ENCODE measurements at places on chromosomes 3 and 15.
A peak's percentile ranks its signal among the peaks of the same experiment; 100 is the strongest.

DNA sequence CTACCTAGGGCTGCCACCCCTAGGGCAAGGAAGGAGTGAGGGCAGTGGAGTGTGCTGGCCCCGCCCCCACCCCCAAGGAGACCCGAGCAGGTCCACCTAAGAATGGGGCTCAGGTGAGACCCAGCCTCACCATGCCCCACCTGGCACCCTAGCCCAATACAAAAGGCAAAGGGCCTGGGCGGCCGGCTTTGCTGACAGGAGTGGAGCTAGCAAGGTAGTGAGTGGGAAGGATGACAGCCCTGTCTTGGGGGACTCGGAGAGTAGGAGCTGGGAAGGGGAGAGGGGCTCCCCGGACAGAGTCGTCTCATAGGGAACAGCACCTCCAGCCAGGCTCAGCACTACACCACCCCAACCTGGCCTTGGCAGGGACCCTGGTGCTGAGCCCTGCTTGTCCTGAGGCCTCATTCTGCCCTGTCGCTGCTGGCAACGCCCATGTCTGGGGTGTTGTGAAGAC lies 12.1 kb downstream of the C15orf39 start:
- DNase-seq = no peak

GRCh38 chr3:126569390-126569975 lies 10.8 kb upstream of the C3orf22 start:
- DNase-seq = no peak

DNA sequence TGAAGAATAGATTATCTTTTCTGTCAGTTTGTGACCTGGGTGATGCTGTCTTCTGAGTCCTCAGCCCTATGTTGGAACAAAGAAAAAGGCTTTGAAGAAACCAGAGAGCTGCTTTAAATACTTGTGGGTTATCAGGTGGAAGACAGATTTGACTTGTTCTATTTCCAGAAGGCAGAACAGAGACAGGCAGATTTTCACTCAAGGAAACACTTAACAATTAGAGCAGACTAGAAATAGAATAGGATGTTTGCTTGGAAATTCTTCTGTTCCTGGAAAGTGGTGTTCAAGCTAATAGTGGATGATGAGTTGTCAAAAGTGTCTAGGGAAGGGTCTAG lies 219.4 kb downstream of the UBE2E2 start:
- no peak for DNase-seq

DNA sequence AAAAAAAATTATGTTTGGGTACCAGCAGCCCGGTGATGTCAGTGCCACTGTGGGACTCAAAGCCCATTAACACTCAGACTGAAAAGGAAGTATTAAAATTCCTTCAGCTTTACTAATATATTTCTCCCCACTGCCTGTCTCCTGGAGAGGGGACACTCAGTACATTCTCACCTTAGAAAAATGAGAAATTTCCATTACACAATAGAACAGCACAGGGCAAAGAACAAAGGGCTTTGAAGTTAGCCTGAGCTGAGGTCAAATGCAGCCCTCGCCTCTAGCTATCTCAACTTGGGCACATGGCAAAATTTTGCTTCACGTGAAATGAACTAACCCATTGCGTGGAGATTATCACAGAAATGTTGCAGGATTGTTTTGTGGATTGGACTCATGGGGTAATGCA lies 80.8 kb downstream of the RARB start:
- DNase-seq = no peak

- DNase-seq = no peak
These were observed 3.6 kb downstream of the ONECUT1 start for GRCh38 chr15:52786436-52787122.

DNA sequence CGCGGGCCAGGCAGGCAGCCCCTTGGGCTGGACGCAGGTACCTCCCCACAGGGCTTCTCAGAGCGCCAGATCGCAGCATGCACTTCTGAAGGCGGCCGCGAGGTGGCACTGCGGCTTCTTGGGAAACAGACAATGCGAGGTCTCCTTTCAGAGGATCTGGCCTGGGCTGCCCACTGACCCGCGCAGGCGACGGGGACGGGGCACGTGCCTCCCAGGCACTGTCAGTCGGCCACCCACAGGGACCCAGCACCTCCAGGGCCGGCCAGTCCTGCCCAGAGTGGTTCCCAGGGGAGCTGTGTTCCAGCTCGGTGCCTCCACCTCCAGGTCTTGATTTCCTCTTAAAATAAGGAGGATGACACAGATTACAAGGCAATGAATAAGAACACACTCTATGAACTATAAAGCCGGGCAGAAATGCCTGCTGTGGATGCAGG lies 24.4 kb upstream of the TXNRD3 start:
- DNase-seq = peak; percentile 66

DNA sequence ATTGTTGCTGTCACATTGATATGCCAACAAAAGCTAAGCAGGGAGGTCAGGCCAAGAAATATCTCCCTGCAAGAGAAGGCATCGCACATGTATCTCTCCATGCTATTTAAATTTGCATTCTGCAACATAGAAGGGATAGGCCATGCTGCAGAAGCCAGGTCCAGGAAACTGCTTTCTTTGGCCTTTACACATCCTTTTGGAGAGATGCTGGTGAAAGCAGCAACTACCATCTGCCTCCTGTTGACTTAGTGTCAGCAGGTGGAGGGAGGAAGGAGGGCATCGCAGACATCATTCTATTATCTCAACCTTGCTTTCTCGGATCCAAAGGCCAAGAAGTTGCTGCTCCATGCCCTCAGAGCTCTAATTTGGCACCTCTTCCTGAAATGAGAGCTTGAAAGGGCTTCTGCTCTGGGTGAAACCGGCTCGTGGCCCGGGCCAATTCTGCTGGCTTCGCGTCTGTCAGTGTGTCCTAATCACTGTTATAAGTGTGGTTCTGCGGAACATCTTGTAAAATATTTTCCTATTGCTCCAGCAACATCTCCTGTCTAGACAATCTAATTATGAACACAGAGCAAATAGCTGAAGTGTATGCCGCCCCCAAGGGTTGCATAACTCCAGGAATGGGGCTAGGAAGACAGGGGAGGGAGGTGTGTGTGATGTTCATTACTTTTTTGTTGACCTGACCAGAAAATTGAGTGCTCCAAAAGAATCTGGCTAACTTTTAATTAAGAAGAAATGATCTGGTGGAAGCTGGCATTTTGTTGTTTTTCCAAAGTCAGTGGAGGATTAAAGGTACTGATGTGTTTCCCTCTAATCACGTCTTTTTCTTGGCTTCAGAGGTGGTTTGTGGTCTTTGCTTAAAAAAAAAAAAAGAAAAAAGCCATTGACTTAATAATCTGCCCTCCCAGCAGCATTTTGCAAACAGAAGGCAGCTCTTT lies 89.1 kb downstream of the TPRG1 start:
- DNase-seq = no peak

- DNase-seq = no peak
These were observed 261.4 kb downstream of the ZMAT3 start for GRCh38 chr3:178810181-178810580.

GRCh38 chr15:61091289-61091616 lies 137.8 kb downstream of the RORA start:
- DNase-seq = no peak

DNA sequence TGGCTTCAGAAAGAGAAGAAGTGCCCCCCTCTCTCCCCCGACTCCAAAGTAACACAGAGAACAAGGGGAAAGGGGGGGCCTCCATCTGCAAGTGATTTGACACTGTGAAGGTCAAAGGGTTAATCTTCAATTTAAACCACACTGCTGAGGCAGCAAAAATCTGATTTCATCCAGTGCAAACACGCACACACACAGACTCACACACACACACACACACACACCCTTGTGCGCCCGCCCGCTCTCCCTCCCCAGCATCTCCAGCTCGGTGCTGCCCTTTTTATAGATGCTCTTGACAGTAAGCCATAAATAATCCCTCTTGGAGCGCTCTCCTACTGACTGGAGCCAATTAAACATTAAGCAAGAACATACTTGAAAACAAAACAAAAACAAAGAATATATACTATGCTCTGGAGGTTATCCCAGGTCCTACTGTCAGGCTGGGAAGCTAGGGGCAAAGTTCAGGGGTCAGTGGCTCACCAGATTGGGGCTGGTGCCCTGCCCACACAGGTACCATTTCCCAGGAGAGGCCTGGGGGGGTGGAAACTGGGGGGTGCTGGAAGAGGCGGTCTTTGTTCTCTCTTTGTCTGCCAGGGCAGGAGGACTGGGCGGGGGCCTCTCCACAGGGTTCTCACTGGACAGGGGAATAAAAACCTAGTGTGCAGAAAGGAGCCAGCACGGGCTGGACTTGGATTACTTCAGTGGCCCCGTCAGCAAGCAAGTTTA lies 16.3 kb downstream of the BMF start:
- DNase-seq = no peak

DNA sequence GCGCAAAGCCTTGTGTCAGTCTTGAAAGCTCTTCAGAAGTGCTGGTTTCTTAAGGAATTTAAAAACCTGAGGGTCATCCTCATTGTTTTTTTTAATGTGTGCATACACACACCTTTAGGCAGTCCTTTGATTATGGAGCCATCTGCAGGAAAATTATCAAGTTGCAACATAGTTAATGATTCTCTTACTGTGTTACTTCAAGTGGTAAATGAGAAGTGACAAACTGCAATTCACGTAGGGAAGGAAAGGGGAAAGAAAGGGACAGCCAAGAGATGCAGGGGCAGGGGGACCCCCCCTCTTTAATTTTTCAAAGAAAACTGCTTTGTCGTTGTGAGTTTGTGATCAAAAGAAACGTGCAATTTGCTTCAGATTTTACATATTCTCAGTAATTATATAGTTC lies 162.4 kb upstream of the CGNL1 start:
- peak; percentile 51 for DNase-seq

- DNase-seq = no peak
These were observed 26.4 kb upstream of the DOCK3 start for GRCh38 chr3:50648313-50648712.

GRCh38 chr3:65833761-65834505 lies 204.8 kb downstream of the MAGI1 start:
- DNase-seq = no peak

DNA sequence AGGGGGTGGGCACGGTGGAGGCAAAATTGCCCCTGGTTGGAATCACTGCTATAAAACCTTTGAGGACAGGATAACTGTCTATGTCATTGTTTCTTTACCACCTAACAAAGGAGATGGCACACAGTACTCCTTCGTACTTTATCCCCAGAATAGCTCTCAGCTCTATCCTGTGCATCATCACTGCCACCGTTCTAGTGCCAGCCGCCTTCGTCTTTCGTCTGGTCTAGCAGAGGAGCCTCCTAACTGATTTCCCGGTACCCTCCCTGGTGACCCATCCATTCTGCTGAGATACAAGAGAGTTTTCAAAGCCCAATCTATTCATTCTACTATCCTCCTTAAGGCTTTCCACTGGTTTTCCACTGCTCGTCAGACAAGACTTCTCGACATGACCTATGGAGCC lies 67.9 kb upstream of the PRICKLE2 start:
- DNase-seq = no peak

DNA sequence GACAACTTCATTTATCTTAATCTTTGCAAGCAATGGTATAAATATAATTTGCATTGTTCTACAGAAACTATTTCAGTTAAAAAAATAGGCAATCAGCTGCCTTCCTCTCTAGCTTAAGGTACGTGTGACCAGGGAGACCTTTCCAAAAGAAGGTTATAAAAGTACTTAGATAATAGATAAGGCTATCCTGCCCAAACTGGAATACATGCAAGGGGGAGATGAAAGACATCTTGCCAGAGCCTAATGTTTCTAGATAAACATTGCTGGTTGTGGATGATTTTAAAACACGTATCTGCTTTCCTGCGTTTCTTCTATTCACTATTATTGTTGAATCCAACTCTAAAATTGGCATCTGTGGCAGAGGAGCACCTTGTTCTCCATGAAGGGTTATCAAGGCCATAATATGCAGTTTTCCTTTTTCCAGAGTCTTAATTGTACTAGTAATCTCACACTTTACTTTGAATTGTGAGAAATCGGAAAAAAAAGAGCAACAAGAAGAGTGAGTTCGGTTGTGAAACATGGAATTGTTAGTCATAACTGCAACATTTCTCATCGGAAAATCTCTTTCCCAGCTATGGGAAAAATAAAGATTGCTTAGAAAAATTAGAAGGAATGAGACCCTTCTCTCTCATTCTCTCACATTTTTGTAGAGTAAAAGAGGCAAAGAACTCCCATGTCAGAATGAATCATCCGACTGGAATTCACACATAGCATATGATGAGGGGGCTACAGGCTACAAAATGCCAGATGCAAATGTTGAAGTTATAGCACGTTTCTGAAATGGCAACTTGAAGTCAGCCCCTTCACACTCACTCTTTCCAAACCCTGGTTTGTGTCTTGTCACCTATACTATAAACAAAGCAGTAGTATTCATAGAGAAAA lies 936.1 kb upstream of the NR2F2 start:
- DNase-seq = no peak

DNA sequence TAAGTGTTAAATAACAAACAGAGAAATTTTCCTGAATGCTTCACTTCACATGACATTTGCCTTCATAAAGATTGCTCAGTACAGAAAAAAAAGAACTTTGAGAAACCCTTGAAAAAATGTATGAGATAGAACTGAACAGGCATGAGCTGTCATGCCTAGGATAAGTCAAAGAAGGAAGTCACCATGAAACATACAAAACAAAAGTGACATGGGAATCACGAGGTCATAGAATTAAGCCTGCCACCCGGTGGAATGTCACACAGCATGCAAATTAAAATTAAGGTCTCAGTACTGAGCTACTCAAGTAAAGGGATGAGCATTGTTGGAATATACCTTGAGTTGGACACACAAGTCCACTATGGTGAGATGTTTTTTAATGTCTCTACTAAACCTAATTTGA lies 652.5 kb upstream of the NECTIN3 start:
- no peak for DNase-seq

GRCh38 chr15:22861161-22861560 lies 22.7 kb downstream of the NIPA2 start:
- DNase-seq = no peak

DNA sequence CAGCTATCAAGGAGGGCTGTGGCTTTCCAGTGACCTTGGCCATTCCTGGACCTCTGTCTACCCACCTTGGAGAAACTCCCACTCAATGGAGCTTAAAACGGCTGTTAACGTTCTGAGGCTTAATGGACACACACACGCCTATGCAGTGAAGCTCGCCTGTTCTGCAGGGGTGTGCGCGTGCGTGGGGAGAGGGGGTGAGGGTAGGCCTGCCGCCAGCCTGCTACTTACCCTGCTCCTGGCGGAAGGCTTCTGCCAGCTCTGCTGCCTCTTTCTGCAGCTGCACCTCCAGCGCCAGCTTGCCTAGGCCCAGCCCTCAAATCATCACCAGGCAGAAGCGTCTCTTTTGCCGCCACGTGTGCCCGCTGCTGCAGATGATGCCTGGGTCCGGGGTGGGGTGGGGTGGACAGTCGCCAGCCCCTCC lies 23.2 kb upstream of the PARL start:
- DNase-seq = no peak

DNA sequence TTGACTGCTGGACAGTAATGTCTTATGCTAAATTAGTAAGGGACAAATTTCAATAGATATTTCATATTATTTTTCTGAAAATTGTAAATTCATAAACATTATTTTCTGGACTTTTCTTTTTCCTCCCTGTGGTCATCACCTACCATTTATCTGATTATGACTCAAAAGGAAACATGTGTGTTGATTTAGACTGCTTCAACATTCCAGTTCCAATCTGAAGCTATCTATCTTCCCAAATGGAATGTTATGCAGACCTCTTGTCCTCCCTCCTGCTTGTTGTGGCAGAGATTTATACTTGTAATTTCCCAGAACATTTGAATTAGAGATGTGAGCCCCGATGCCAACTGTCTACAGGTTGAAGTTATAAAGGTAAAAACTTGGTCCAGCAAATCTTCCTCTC lies 803.4 kb downstream of the TUSC7 start:
- no peak for DNase-seq

- DNase-seq = no peak
These were observed 14.6 kb upstream of the DUSP7 start for GRCh38 chr3:52070724-52071621.

- no peak for DNase-seq
These were observed 85.3 kb upstream of the FXR1 start for GRCh38 chr3:180827171-180827570.

GRCh38 chr15:84982301-84982920 lies 755 bp downstream of the PDE8A start:
- DNase-seq = no peak
